Epithelial cell of proximal tubule (primary cell): ENCODE measurements at places on chromosomes 3 and 15. TPM values are rescaled to one million over a fixed set of nuclear protein-coding genes. Genes with fewer than 3 reads are reported as not detected.

The PPARG gene
- total RNA-seq, result 14.7 and 31.4 TPM in 2 replicates

The LINGO1 gene
- 0.14 TPM in 1 of 2 replicates, not detected in the other for total RNA-seq

The GOLGA6L10 gene
- total RNA-seq, result 0.65 and 1.2 TPM in 2 replicates

The MCF2L2 gene
- 0.58 and 0.87 TPM in 2 replicates for total RNA-seq

The IL17RB gene
- total RNA-seq, result 1.7 and 2.5 TPM in 2 replicates

The SGO1 gene
- 10.3 and 16.6 TPM in 2 replicates for total RNA-seq

The FMN1 gene
- 2.7 and 4.3 TPM in 2 replicates for total RNA-seq

The TTC14 gene
- 12.0 and 18.7 TPM in 2 replicates for total RNA-seq

The TTLL3 gene
- total RNA-seq, result 5.3 and 9.7 TPM in 2 replicates

The ZNF639 gene
- total RNA-seq, result 35.2 and 42.6 TPM in 2 replicates

The MAP1A gene
- 0.72 and 1.7 TPM in 2 replicates for total RNA-seq

The PLSCR5 gene
- total RNA-seq, result not detected in 2 replicates

The CLRN1 gene
- not detected in 2 replicates for total RNA-seq
